ENCODE measurements at places on chromosomes 12 and 14.

- peak; percentile 90 for DNase-seq
These were observed at the start of gene DDN for GRCh38 chr12:48999371-49000131. Gene DDN (minus strand): TSS chr12:48999375. CDS start chr12:48999287, 88 bp downstream.

- DNase-seq: no peak
These were observed 423.4 kb downstream of the ZFP36L1 start for GRCh38 chr14:68369281-68370056.

GRCh38 chr14:68417009-68417650 lies 375.7 kb downstream of the ZFP36L1 start:
- no peak for DNase-seq

- DNase-seq: no peak
These were observed 41.5 kb downstream of the SNAPC1 start for GRCh38 chr14:61803755-61804154.

DNA sequence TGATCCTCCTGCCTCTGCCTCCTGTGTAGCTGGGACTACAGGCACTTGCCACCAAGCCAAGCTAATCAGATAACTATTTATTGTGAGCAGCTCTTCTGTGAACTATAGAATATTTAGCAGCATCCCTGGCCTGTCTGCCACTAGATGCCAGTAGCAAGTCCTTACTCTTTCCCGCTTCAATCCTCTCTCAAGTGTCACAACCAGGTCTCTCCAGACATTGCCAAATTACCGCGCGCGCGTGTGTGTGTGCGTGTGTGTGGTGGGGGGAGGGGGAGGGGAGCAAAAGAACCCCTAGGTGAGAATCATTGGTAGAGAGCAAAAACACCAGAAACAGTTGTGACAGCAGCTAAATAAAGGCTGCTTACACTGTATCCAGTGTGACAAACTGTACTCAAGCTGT lies 49.9 kb downstream of the PPP2R5E start:
- DNase-seq: peak; percentile 50

DNA sequence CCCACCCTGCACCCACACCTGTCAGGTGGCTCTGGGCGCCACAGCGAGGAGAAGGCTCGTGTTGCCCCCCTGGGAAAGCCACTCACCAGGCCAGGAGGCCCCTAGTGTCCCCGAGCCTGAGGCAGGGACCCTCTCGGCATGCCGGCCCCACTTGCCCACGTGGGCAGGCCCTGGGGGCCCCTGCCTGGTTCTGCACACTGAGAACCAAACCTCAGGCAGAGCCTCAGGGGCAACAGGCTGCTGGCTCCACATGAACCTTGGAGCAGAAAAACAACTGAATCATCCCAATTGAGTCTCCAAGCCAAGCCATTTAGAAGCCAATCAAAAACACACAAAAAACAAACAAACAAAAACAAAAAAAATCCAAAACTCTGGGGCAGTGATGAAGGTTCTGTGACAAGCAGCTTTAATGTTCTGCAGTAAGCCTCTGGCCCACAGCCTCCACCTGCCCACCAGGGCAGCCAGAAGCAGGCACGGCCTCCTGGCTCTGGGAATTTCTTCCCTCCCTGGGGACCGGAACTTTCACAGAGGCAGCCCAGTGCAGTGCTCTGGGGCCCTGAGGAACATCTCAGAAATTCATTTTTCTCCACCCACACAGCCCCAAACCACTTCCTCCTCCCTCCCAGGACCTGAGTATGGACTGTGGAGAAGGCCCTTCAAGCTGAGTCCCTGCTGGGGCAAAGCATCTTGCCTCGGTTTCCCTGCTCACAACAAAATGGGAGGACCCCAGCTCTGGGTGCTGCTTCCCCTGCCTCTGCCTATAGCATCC lies 90.2 kb downstream of the CHGA start:
- peak; percentile 33 for DNase-seq

DNA sequence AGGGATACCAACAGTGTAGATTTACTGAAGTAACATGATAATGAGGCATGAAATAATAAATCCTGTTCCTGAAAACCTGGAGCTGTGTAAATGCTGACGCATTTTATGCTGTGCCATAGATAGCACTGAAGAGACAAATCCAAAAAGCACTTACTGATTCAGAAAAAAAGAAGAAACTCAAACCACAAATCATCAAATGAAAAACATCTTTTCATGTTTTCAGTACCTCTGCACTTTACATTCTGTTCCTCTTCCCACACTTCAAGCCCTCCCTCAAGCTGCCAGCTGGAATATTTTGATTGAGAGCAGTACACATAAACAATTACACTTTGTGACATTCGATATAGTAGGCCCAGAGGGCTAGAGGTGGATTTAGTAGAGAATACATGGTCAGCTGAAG lies 362.3 kb downstream of the NAV3 start:
- DNase-seq: no peak

GRCh38 chr14:22397221-22397737 lies 191.7 kb downstream of the DAD1 start:
- DNase-seq: no peak

DNA sequence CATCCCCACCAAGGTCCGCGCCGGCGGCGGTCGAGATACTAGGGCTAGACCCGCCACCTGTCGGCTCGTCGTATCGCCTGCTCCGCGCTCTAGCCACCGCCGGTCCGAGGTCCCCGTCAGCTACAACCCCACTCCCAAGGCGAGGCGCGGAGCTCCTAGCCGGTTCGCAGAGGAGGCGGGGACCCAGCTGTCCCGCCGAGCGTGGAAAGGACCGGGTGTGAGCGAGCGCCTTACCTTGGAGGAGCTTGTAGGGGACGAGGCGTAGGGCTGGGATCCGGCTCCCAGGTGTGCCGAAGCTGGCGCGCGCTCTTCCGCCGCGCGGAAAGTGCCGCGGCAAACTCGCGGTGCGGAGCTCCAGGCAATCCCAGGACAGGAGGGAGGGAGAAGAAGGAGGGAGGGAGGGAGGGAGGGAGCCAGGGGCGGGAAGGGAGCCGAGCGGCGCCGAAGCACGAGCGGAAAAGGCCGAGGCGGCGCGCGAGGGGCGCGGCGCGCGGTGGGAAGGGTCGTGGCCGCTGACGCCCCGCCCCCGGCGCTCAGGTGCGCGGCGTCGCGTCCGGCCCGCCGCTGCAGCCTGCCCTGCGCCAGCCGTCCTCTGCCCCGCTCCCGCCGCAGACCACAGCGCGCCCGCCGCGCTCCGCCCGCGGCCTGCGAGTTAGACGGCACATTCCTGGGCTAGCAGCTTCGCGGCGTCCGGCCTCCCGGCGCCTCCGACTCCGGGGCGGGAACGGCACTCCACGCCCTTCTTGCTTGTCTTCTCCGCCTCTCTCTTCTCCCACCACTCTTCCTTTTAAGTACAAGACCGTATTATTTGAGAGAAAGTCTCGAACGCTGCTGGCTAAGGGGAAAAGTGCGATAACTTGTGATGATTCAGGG lies at the start of gene PAWR:
Gene PAWR (minus strand): TSS at position 327 of the 873 bp plus-strand sequence. CDS start 720 bp downstream, outside the sequence.
- peak; percentile 87 for DNase-seq

DNA sequence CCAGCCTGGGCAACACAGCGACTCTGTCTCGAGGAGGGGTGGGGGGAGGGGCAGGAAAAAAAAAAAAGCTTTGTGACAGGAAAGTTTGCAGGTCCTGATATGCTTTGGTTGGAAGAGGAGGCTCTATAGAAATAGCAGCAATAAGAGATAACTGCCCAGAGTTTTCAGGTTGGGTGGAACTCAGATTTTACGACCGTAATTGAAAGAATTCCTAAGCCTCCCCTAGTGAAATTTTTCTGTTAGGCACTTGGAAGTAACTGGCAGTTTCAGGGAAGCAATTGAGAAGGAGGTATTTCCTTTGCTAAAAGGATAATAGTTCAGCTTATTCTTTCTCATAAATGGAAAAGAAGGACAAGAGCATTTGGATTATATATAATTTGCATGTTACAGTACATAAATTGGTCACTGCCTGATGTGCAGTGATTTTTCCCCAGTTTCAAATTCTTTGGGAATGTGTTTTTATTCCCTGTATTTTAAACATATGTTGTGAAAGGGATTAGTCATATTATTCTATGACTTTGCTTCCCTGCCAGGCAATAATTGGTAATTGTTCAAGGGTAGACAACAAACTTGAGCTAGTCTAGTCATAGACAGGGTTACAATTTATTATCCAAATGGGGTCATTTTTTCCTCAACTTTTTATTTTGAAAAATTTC lies 452.8 kb downstream of the AEBP2 start:
- no peak for DNase-seq

GRCh38 chr14:95490727-95491451 lies 25.6 kb downstream of the SYNE3 start:
- no peak for DNase-seq

DNA sequence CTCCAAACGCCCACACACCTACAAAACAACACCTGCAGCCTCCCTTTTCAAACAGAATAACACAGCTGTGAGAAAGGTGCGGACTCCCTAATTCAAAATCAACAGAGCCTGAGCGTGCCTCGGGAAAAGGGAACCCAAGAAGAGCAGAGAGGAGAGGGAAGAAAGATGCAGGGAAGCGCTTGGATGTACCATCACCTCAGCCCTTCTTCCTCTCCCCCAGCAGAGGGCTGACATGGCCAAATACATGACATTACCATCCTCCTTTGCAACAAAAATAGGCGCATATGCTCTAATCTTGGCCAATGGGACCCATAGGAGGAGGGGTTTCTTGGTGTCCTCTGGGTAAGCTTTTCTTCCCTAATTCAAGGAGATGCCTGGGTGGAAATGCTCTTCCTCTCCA lies 78.0 kb downstream of the CPSF2 start:
- DNase-seq: no peak

DNA sequence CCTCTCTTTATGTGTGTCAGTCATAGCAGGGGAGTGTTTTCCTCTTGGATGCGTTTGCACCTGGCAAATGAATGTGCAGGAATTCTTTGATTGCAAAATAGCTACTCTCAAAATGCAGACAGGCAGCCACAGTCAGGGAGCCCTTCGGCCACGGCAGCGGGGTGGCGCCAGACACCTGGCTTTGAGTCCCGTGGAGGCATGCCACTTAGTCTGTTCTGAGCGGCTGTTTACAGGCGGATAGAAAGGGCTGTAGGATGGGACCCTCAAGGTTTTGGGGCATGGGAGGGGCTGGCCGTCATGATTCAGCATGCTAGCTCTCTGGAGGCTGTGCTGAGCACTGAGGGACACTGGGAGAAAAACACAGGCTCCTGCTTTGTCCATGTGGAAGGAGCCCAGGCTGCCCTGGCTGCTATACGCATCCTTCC lies 117.1 kb downstream of the SLC25A47 start:
- DNase-seq: peak; percentile 52

GRCh38 chr14:103941973-103942736 lies at the start of gene RD3L:
Gene RD3L (minus strand): TSS chr14:103942529. CDS start chr14:103941695, 834 bp downstream.
- DNase-seq: no peak

DNA sequence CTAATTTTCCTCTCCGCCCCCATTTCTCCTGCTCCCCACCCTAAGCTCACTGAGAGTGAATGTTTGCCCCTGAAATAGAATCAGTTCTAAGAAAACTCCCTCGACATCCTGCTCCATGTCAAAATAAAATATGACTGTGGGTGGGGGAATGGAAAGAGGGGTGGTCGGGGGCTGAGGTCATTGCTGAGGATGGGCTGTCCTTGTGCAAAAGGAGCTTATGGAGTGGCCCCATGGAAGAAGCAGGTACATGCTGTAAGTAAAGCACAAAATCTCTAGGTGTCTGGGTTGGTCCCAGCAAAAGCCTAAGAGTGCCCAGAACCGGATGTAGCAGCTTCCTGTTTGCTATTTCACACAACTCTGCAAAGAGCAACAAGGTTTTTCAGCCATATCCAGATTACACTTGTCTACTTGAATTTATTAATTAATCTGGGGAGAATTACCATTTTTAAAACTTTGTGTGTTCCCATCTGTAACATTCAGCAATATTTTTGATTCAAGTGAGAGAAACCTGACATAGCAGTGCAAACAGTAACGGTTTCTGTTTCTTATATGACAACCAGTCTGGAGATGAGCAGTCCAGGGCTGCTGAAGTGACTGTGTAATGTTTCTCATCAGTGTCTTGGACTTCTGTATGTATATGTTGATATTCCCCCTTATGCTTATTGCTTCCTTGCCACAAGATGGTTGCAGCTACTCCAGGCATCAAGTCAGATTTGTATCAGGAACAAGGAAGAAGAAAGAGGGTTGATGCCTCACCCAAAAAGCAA lies 40.4 kb upstream of the GZMB start:
- DNase-seq: no peak

DNA sequence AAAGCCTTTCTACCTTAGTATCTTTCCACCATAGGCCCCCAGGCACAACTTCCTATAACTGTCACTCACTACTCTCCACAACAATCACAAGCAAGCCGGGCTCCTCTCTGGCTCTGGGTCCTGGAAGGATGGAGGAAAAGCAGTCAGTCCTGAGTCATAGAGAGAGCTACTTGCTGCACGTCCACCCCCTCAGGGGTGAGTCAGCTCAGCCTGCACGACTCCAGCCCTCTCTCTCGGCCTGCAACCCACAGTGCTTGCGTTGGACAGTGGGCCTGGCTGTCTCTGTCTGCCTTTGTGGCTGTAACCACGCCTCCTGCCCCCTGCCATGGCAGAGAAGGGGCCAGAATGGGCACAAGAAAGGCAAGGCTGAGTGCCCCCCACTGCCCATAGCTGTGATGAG lies 154.1 kb upstream of the FKBP4 start:
- no peak for DNase-seq

DNA sequence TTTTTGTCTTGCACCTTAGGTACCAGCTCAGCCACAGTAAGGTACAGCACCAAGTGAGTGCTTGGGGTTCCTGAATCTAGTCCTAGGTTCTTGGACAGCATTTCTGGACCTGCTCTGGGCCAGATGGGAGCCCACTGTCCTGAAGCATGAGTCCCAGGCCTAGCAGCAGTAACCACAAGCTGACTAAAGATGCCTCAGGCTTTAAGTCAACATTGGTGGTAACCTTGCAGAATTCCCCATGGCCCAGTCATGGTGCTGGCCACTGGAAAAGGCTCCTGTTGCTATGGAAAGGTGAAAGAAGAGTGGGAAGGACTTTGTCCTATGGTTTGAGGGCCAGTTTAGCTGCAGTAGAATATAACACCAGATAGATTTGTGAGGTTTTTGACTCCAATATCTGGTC lies 86.9 kb upstream of the CLEC14A start:
- no peak for DNase-seq
